Activated CD4-positive, alpha-beta memory T cell treated with anti-CD3 and anti-CD28 coated beads, Interleukin-2, amount 10 ng/mL, durations not matched to agents 7 days and 5 days (primary cell): ENCODE measurements at places on chromosomes 5 and 9. TPM values are rescaled to one million over a fixed set of nuclear protein-coding genes. Genes with fewer than 3 reads are reported as not detected.
A peak's percentile ranks its signal among the peaks of the same experiment; 100 is the strongest.

GRCh38 chr5:170268884-170269283 lies 28.7 kb downstream of the LCP2 start:
- H3K4me3 ChIP-seq = peak overlapping the region; percentile 5
- peaks cover 89% of the 10 kb centered on the region for H3K36me3 ChIP-seq
- H3K27ac ChIP-seq = peak overlapping the region; percentile 85
- no peak for DNase-seq
- H3K4me1 ChIP-seq = peaks cover 90% of the 10 kb centered on the region

Gene PCDHA9
- not detected for total RNA-seq

Gene TEX48
- total RNA-seq = 1.5 TPM

Gene ZNF169
- total RNA-seq = 7.2 TPM

- H3K4me3 ChIP-seq = no peak overlapping the region
- H3K27me3 ChIP-seq = peaks cover 12% of the 10 kb centered on the region
- H3K36me3 ChIP-seq = no peaks in the 10 kb centered on the region
- no peak for DNase-seq
- H3K27ac ChIP-seq = no peak overlapping the region
These were observed 60.6 kb downstream of the ENTREP1 start for GRCh38 chr9:69385581-69386033.

Gene FCN2
- not detected for total RNA-seq

- H3K36me3 ChIP-seq = no peaks in the 10 kb centered on the region
- no peak for DNase-seq
- H3K27me3 ChIP-seq = no peaks in the 10 kb centered on the region
- peaks cover 23% of the 10 kb centered on the region for H3K4me1 ChIP-seq
- no peak overlapping the region for H3K4me3 ChIP-seq
These were observed 21.7 kb downstream of the ERGIC1 start for GRCh38 chr5:172855597-172856292.

DNA sequence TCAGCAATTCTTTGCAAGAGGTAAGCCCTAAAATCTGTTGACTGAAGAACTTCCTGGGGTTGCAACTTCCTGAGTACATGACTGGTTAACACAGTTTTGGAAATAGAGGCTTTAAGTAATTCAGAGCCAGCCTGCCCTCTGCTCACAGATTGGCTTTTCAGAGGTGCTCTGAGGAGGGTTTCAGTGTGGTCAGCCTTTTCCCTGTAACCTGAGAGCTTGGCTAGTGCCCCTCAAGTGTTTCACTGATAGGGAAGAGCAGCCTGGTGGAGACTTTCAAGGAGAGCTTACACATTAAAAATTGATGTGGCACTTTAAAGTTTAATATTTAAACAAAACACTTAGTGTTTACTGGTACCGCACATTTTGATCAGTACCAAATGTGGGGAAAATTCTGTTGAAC lies 56.7 kb upstream of the FOXB2 start:
- H3K4me3 ChIP-seq = no peak overlapping the region
- H3K4me1 ChIP-seq = no peaks in the 10 kb centered on the region
- no peak overlapping the region for H3K27ac ChIP-seq
- DNase-seq = no peak
- H3K27me3 ChIP-seq = peaks cover 3% of the 10 kb centered on the region

DNA sequence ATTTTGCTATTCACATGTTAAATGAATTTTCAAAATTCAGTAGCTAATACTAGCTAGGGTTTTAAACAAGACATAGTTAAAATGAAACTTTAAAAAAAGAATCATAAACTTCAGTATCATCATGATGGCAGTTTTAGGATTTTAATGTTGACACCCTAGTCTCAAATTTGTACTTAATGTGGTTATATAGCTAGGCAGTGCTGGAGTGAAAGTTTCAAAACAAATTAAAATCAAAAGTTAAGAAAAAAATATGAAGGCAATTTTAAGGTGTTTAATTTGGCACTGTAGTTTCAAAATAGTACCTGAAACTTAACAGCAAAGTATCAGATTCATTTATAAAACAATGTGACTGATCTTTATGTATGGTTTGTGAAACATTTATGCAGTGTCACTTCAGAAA lies 19.3 kb upstream of the CDKN2B start:
- no peak for DNase-seq
- no peaks in the 10 kb centered on the region for H3K36me3 ChIP-seq
- no peak overlapping the region for H3K4me3 ChIP-seq
- H3K4me1 ChIP-seq = peaks cover 6% of the 10 kb centered on the region

Gene STOML2
- 96.9 TPM for total RNA-seq

Gene LEAP2
- 3.2 TPM for total RNA-seq

GRCh38 chr9:137255448-137256114 lies 454 bp downstream of the NELFB start:
- H3K4me3 ChIP-seq = peak overlapping the region; percentile 89
- peaks cover 18% of the 10 kb centered on the region for H3K4me1 ChIP-seq
- peaks cover 3% of the 10 kb centered on the region for H3K27me3 ChIP-seq
- peak overlapping the region; percentile 83 for H3K27ac ChIP-seq
- DNase-seq = peak; percentile 47
- H3K36me3 ChIP-seq = peaks cover 23% of the 10 kb centered on the region

DNA sequence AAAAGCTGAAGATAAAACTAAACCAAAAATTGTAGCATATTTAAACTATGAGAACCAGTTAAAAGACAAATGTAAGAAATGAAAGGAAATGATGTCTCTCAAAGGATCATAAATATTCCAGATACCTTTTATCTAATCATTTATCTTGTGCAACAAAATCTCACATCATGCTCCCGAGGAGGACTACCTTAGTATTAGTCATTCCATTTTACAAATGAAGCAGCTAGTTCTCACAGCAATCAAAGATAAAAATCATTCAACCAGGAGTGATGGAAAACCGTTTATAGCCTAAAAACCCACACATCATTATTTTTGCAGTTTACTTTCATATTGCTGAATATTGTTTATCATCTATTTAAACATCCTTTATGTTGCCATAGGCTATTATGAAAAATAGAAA lies 190.0 kb downstream of the CDH12 start:
- no peak for DNase-seq
- no peaks in the 10 kb centered on the region for H3K4me1 ChIP-seq
- H3K27ac ChIP-seq = no peak overlapping the region
- no peak overlapping the region for H3K4me3 ChIP-seq
- H3K36me3 ChIP-seq = no peaks in the 10 kb centered on the region

Gene SLC46A2
- total RNA-seq = not detected

Gene SARDH
- 0.88 TPM for total RNA-seq

DNA sequence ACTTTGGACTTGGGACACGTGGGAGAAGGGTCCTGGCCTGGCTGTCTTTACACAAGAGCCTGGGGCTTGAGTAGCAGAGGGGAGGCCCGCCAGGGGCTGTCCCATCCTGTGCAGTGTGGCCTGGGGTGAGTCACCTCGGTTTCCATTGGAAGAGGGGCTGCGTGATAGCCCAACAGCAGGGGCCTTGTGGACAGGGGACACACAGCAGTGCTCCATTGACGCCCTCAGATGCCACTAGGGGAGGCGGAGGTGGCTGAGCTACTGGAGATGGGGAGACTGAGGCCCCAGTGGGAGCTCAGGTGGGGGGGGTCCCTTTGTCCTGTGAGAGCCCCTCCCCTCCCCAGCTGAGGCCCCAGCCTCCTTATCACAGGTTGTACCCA lies 50.0 kb upstream of the RNU6ATAC start:
- no peaks in the 10 kb centered on the region for H3K36me3 ChIP-seq
- no peak overlapping the region for H3K27ac ChIP-seq
- H3K4me3 ChIP-seq = no peak overlapping the region
- no peak for DNase-seq
- no peaks in the 10 kb centered on the region for H3K27me3 ChIP-seq
- no peaks in the 10 kb centered on the region for H3K4me1 ChIP-seq

Gene SLU7
- 72.7 TPM for total RNA-seq
